ENCODE measurements at places on chromosomes 16 and 17. TPM values are rescaled to one million over a fixed set of nuclear protein-coding genes. Genes with fewer than 3 reads are reported as not detected.
A peak's percentile ranks its signal among the peaks of the same experiment; 100 is the strongest.

GRCh38 chr16:63315229-63315628 lies 1279.0 kb upstream of the CDH8 start:
- no peak for DNase-seq

DNA sequence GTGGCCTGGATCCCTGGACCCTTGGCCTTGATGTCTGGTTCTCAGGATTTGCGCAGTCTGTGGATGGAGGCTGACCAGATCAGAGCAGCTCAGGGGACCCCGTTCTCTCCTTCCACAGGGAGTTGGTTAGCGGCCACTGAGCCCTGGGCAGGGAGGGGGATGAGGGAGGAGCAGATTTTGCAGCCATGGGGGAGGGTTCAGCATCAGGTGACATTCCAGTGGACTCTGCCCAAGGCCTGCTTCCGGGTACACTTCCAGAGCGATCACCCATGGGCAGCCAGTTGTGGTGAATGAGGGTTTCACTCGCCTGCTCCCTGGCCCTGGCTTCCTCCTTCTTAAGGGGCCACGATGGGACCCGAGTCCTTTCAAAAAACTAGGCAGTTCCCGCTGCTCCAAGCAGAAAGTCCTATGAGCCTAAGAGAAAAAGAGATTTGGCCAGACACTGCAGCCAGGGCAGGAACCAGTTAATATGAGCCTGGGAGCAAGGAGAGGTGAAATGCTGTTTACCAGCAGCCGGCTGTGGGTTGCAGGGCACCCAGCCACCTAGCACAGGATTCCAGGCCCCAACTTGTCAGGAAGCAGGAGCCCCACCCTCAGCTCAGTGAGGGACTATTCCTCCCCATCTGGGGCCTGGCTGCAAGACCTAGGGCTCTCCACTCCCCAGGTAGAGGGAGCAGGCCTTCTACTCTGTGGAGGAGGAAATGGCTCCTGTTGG lies 4.7 kb upstream of the GPRC5C start:
- no peak for DNase-seq

GRCh38 chr17:19705771-19706770 lies 10.3 kb downstream of the SLC47A2 start:
- DNase-seq = peak; percentile 8

DNA sequence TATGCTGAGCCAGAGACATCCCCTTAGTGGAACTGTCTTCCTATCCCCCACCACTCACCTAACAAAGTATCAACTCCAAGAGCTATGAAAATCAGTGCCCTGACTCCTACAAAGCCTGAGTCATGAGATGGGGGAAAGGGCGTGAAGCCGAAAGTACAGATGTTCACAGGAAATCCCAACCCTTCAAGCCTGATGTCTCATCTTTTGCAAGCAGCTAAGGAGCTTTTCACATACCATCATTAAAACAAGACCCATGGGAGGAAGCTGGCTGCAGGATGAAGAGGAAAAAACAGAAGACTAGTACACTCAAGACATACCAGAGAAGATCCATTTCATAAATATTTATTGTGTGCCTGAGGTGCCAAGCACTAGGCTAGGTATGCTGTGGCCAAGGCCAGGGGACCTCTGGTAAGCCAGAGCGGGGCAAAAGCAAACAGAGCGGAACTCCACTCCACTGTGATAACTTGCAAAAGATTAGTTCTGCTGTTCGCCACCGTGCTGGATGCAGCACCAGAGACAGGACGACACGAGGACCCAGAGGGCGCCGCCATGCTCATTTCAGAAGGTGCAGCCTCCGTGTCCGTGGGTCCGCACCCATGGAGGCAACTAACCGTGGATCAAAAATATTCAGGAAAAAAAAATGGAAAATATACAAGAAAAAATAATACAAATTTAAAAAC lies 4.5 kb upstream of the MNT start:
- no peak for DNase-seq

The MGAT5B gene
- total RNA-seq = 16.3 TPM

GRCh38 chr16:3030222-3031212 lies 6.2 kb downstream of the BICDL2 start:
- no peak for DNase-seq

Data from frontal cortex (tissue), 4 donors.